Naive thymus-derived CD4-positive, alpha-beta T cell (primary cell): ENCODE measurements at places on chromosomes 11 and 22. TPM values are rescaled to one million over a fixed set of nuclear protein-coding genes. Genes with fewer than 3 reads are reported as not detected.
A peak's percentile ranks its signal among the peaks of the same experiment; 100 is the strongest.

Gene MYEOV
- total RNA-seq = not detected in 2 replicates

Gene KCNJ5
- 0.17 TPM for total RNA-seq

DNA sequence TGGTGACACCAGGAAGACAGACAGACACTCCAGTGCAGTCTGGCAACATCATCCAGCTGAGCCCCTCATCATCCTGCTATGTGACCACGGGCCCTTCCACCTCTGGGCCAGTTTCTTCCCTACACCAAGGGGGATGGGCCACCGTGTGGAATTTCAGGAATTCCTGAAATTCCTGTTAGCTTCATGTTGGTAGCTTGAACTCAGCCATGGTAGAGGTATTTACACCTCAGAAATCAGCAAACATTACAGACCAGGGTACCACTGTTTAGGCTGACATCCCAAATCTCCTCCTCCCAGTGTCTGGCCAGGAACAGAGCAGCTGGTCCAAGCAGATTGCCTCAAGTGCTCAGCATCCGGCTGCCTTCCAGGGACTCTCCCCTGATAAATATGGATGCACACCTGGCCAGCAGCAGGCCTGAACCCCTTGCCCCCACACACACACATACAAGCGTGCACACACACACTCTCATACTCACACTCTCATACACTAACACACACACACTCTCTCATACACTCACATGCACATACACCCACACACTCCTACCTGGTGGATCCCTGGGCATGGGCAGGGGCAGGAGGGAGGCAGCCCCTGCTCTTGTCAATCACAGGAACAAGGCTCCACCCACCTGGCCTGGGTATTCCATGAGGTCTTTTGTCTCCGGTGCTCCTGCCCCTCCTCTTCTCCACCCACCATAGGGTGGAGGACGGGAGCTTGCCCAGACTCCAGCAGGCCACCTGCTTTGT lies 85.2 kb downstream of the BUD13 start:
- no peaks in the 10 kb centered on the region for H3K27me3 ChIP-seq
- H3K27ac ChIP-seq = no peak overlapping the region
- H3K4me1 ChIP-seq = no peaks in the 10 kb centered on the region
- H3K36me3 ChIP-seq = no peaks in the 10 kb centered on the region
- DNase-seq = no peak

Gene APOBEC3A
- not detected in 2 replicates for total RNA-seq

DNA sequence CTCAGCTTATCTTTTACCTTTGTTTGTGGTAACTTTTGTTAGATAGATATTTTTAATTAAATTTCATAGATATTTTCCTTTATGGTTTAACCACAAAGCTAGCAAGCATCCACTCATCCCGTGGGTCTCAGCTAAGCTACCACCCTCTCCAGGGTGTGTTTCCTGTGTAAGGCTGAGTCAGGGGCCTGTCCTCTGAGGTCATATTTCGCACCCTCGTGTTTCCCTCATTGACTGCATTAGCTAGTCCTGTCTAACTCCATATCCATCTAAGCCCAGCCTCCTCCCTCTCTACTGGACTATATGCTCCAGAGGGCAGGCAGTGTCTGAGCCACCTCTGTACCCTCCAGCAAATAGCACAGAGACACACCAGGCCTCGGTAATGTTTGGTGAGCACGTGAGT lies 16.7 kb downstream of the XRRA1 start:
- H3K27me3 ChIP-seq = no peaks in the 10 kb centered on the region
- no peak for DNase-seq
- H3K4me3 ChIP-seq = no peak overlapping the region
- no peak overlapping the region for H3K27ac ChIP-seq

Gene ACTN3
- total RNA-seq = not detected in 2 replicates

Gene ACRV1
- not detected in 2 replicates for total RNA-seq

DNA sequence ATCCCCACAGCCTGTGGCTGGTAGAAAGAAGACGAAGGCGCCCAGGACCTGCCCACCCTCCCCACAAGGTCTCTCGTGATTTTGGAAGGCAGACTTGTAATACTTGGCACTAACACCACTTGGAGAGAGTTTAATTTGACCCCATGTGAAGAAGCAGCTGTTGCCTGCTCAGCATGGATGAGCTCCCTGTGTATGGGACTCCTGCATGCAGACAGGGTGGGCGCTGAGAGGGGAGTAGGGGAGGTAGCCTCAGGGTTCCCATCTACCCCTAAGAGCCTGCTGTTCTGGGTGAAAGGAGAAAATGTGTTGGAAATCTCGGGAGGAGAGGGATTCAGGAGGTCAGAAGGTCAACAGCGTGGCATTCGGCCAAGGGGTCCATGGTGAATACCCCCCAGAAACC lies 625.9 kb downstream of the TBC1D22A start:
- H3K4me1 ChIP-seq = no peaks in the 10 kb centered on the region
- DNase-seq = no peak
- no peak overlapping the region for H3K4me3 ChIP-seq
- H3K27me3 ChIP-seq = no peaks in the 10 kb centered on the region
- H3K36me3 ChIP-seq = no peaks in the 10 kb centered on the region

GRCh38 chr22:37386441-37386840 lies 40.8 kb downstream of the ELFN2 start:
- no peaks in the 10 kb centered on the region for H3K36me3 ChIP-seq
- no peak overlapping the region for H3K4me3 ChIP-seq
- H3K27me3 ChIP-seq = no peaks in the 10 kb centered on the region
- no peaks in the 10 kb centered on the region for H3K4me1 ChIP-seq
- no peak overlapping the region for H3K27ac ChIP-seq

DNA sequence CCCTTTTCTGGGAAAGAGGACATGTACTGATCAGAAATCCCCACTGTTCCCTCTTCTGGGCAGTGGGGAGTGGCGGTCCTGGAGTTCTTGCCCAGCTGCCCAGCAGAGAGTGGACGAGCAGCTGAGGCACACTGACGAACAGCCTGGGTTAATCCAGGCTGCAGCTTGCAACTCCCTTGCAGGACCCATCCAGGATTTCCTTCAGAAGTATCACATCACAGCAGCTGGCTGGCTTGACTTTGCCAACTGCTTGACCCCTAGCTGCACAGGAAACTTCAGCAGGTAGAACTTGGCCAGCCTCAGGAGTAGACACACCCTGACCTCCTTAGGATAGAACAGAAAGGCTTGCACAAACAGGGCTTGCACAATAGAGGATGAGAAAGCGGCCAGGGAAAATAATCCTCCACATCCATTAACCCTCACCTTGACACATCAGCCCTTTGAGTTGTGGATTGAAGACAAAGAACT lies 27.9 kb upstream of the FZD4 start:
- no peak overlapping the region for H3K27ac ChIP-seq
- DNase-seq = no peak
- H3K4me1 ChIP-seq = no peaks in the 10 kb centered on the region
- no peaks in the 10 kb centered on the region for H3K27me3 ChIP-seq
- H3K36me3 ChIP-seq = no peaks in the 10 kb centered on the region
- H3K4me3 ChIP-seq = no peak overlapping the region

Gene APOBEC3C
- 16.4 TPM for total RNA-seq

- H3K27me3 ChIP-seq = no peaks in the 10 kb centered on the region
- no peak overlapping the region for H3K4me3 ChIP-seq
- no peaks in the 10 kb centered on the region for H3K36me3 ChIP-seq
- H3K27ac ChIP-seq = no peak overlapping the region
Measured at GRCh38 chr11:67366546-67366945, 6.9 kb downstream of the CLCF1 start.

DNA sequence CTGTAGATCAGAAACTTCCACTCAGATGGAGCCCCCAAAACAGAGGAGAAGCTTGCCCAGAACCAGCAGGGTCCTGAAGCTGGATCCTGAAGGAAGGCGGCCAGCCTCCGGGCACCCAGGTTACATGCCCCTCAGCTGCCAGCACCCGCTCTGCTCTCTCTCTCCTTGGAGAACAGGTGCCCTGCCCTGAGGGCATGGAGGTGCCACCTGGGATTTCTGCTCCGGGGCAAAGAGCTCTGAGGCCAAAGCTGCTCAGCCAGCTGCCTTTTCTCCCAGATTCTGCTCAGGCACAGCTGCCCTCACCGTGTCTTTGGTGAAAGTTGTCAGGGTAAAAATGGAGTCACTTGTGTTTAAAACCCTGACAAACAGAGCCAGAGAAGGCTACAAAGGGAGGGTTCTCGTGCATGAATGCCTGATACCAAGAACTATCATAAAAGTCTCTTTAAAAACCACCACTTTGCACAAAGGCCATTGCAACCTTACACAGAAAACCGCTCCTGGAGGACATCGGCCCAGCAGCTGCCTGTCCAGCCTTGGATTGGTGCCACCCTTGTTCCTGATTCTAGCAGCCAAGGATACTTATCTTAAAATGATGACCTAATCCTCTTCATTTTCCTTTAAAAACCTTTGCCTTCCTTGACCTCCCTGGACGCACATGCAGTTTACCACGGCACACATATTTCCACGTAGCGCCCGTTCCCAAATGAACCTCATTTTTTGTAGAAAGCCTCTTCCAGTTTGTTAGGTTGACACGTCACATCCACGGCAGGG lies 140.0 kb downstream of the CACNA1I start:
- H3K36me3 ChIP-seq = no peaks in the 10 kb centered on the region
- no peak overlapping the region for H3K4me3 ChIP-seq
- H3K27me3 ChIP-seq = no peaks in the 10 kb centered on the region
- no peak overlapping the region for H3K27ac ChIP-seq
- no peaks in the 10 kb centered on the region for H3K4me1 ChIP-seq

Gene RASSF7
- 20.0 TPM for total RNA-seq

GRCh38 chr11:103281301-103281700 lies 172.1 kb downstream of the DYNC2H1 start:
- no peaks in the 10 kb centered on the region for H3K27me3 ChIP-seq
- H3K4me1 ChIP-seq = no peaks in the 10 kb centered on the region
- H3K27ac ChIP-seq = no peak overlapping the region
- DNase-seq = no peak
- H3K36me3 ChIP-seq = no peaks in the 10 kb centered on the region

Gene CYB5R2
- total RNA-seq = not detected

GRCh38 chr11:82810326-82810725 lies 76.7 kb upstream of the FAM181B start:
- no peak overlapping the region for H3K4me3 ChIP-seq
- H3K27ac ChIP-seq = no peak overlapping the region
- no peaks in the 10 kb centered on the region for H3K36me3 ChIP-seq
- no peak for DNase-seq

Gene CTSW
- total RNA-seq = 24.9 TPM

Gene POU2AF3
- total RNA-seq = not detected

Gene VPREB3
- not detected for total RNA-seq

Gene AQP11
- total RNA-seq = 0.44 TPM

- H3K4me3 ChIP-seq = no peak overlapping the region
- H3K36me3 ChIP-seq = no peaks in the 10 kb centered on the region
- no peak overlapping the region for H3K27ac ChIP-seq
- no peaks in the 10 kb centered on the region for H3K27me3 ChIP-seq
Measured at GRCh38 chr11:71421392-71421950, 26.7 kb downstream of the DHCR7 start.

GRCh38 chr11:3767536-3767935 lies 29.8 kb downstream of the NUP98 start:
- H3K4me3 ChIP-seq = no peak overlapping the region
- DNase-seq = no peak
- H3K27me3 ChIP-seq = no peaks in the 10 kb centered on the region
- H3K4me1 ChIP-seq = no peaks in the 10 kb centered on the region
- H3K27ac ChIP-seq = no peak overlapping the region

DNA sequence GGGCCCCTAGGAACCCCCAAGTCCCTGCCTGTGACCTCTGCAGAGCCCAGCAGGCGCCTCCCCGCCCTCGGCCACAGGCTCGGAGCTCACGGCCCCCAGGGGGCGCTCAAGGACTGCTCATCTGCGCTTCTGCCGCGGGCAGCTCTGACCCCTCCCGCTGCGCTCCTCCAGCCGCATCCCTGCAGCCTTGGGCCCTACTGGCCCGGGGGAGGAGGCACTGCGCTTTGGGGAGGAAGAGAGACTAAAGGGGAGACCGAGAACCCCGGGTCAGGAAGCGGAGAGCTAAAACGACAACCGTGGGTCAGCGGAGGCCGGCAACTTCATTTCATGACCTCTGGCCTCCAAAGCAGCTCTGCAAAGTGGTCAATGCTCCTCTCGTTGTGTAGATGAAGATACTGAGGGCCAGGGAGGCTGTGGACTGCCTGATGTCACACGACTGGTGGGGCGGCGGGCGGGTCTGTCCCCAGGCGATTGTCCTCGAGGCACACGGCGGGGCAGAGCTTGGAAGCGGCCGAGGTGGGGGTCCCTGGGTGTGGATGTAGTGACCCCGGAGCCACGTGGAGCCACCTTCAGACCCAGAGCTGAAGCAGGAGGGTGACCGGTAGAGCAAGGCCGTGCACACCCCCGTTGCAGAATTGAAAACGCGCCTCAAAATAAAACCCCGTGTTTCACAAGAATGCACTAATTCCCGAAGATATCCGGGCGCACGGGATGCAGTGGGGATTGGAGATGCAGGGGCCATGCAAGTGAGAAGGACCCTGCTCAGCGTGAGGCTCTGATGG lies 2.7 kb upstream of the KRTAP5-6 start:
- H3K4me1 ChIP-seq = peaks cover 10% of the 10 kb centered on the region
- peak; percentile 72 for DNase-seq
- H3K36me3 ChIP-seq = no peaks in the 10 kb centered on the region
- peak overlapping the region; percentile 54 for H3K4me3 ChIP-seq

GRCh38 chr11:13376402-13376801 lies 86.6 kb downstream of the BTBD10 start:
- no peak for DNase-seq
- peaks cover 26% of the 10 kb centered on the region for H3K36me3 ChIP-seq
- H3K4me1 ChIP-seq = no peaks in the 10 kb centered on the region
- H3K27ac ChIP-seq = no peak overlapping the region
- no peak overlapping the region for H3K4me3 ChIP-seq

Gene YIF1A
- total RNA-seq = 31.1 TPM

- no peak for DNase-seq
- no peak overlapping the region for H3K27ac ChIP-seq
- H3K36me3 ChIP-seq = no peaks in the 10 kb centered on the region
- H3K4me1 ChIP-seq = no peaks in the 10 kb centered on the region
- H3K27me3 ChIP-seq = no peaks in the 10 kb centered on the region
Measured at GRCh38 chr11:107547961-107548360, 17.6 kb downstream of the ALKBH8 start.

- H3K4me3 ChIP-seq = no peak overlapping the region
- no peaks in the 10 kb centered on the region for H3K4me1 ChIP-seq
Measured at GRCh38 chr11:21888814-21889213, 304.1 kb upstream of the ANO5 start.

Gene HRAS
- 29.0 TPM for total RNA-seq

GRCh38 chr11:69888483-69889181 lies 69.4 kb upstream of the FGF3 start:
- H3K27me3 ChIP-seq = no peaks in the 10 kb centered on the region
- H3K4me1 ChIP-seq = no peaks in the 10 kb centered on the region

- no peaks in the 10 kb centered on the region for H3K36me3 ChIP-seq
- peak; percentile 36 for DNase-seq
- H3K27me3 ChIP-seq = no peaks in the 10 kb centered on the region
- H3K4me1 ChIP-seq = peaks cover 41% of the 10 kb centered on the region
Measured at GRCh38 chr22:46737105-46737975, 712 bp downstream of the CERK start.

Gene KCNJ1
- total RNA-seq = not detected

DNA sequence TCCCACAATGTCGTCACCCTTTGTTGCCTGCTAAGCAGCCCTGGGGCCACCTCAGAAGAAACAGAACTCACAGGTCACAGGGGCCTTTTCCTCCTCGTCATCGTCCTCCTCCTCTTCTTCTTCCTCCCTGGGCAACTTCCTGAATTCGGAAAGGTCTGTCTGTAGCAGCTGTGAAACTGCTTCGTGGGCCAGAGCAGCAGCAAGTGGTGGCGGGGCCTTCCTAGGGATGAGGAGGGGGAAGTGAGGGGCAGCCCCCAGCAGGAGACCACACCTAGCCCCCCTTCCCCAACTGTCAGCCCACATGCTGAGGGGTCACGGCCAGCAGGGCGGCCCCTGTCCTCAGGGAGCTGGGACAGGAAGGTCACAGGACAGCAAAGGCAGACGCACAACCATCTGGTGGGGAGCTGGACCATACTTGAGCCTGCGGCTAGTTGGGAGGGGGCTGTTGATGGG lies 13.2 kb downstream of the PPM1F start:
- no peak overlapping the region for H3K27ac ChIP-seq
- H3K36me3 ChIP-seq = peaks cover 12% of the 10 kb centered on the region
- H3K4me3 ChIP-seq = no peak overlapping the region
- no peaks in the 10 kb centered on the region for H3K27me3 ChIP-seq
